ENCODE measurements at places on chromosomes 7 and 10. TPM values are rescaled to one million over a fixed set of nuclear protein-coding genes. Genes with fewer than 3 reads are reported as not detected.

RET gene
- 0.05 TPM for polyA plus RNA-seq

HMX2 gene
- not detected for polyA plus RNA-seq

GPR22 gene
- polyA plus RNA-seq = not detected

SLC13A1 gene
- polyA plus RNA-seq = not detected

ASZ1 gene
- not detected for polyA plus RNA-seq
